ENCODE measurements at places on chromosomes 7 and 10. TPM values are rescaled to one million over a fixed set of nuclear protein-coding genes. Genes with fewer than 3 reads are reported as not detected.

DNA sequence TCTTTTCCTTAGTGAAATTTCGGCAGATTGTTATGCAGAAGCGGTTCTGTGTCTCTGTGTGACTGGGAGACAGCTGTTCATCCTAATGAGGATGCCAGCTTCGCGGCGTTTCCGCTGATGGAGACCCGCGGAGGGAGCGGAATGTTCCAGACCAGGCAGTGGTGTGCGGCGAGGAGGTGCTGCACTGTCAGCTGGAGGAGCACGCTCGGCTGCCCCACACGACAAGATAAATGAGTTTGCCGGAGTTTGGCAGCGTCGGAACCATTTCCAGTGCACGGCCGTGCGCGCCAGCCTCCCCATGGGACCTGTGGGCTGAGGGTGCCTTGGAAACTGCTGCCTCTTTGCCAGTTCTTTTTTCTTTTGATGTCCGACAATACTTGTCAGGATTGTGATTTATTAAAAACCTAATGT lies 64.6 kb downstream of the WDR37 start:
- no peak overlapping the region for H3K4me3 ChIP-seq
- peaks cover 58% of the 10 kb centered on the region for H3K4me1 ChIP-seq
- H3K27me3 ChIP-seq: no peaks in the 10 kb centered on the region
- peaks cover 18% of the 10 kb centered on the region for H3K36me3 ChIP-seq
- H3K27ac ChIP-seq: no peak overlapping the region
- no peak for DNase-seq

OR6B1 gene
- not detected for total RNA-seq

TDRD1 gene
- 0.11 TPM for total RNA-seq

- H3K4me3 ChIP-seq: no peak overlapping the region
- no peaks in the 10 kb centered on the region for H3K4me1 ChIP-seq
- no peak for DNase-seq
- H3K27ac ChIP-seq: no peak overlapping the region
- H3K36me3 ChIP-seq: no peaks in the 10 kb centered on the region
Measured at GRCh38 chr7:114531326-114531725, 116.7 kb downstream of the FOXP2 start.

DNA sequence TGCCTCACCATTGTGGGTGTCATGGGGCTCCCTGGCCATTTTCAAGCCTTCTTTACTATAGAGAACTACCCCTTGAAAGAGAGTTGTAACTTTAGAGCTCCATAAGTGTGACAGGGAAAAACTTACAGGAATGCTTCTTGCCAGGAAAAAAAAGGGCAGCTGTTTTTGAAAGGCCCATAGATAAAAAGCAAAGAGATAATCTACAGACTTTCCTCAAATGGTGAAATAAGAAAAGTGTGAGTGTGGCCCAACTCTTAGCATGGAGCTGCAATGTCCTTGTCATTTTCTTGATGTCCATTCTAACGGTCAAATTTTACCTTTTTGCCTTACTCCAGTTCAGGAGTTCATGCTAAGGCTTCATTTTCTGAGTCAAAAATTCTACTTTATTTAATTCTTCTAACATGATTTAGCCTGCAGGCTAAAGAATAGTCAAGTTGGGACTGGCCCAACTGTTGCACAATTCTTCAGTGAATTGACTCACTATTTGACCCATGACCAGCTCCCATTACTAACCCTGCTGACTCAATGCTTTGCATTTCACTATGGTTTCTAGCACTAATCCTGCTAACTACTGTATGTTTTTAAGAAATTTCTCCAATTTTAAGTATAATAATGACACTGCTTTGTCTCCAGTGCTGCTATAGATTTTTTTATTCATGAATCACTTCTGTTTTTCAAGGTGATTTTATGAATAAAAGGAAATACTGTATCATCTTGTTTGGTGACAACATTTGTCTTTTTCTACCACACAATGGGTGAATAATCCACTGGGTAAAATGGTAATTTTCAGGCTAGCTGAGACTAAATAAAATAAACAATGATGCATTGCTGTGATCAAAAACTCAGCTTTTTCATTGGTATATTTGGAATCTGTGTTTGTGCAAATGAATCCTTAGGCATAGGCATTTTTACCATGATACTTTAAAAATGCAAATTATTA lies 41.4 kb upstream of the SGCE start:
- H3K27ac ChIP-seq: no peak overlapping the region
- no peaks in the 10 kb centered on the region for H3K4me1 ChIP-seq
- H3K4me3 ChIP-seq: no peak overlapping the region
- no peak for DNase-seq
- no peaks in the 10 kb centered on the region for H3K36me3 ChIP-seq

GRCh38 chr7:17408245-17408903 lies 109.9 kb downstream of the AHR start:
- H3K27me3 ChIP-seq: peaks cover 3% of the 10 kb centered on the region
- no peak for DNase-seq
- no peak overlapping the region for H3K4me3 ChIP-seq
- no peaks in the 10 kb centered on the region for H3K4me1 ChIP-seq
- no peak overlapping the region for H3K27ac ChIP-seq

- peak; percentile 47 for DNase-seq
- H3K4me1 ChIP-seq: peaks cover 20% of the 10 kb centered on the region
- peak overlapping the region; percentile 49 for H3K27ac ChIP-seq
- no peaks in the 10 kb centered on the region for H3K36me3 ChIP-seq
Measured at GRCh38 chr7:80135309-80136104, 876 bp downstream of the GNAI1 start.

GRCh38 chr7:16993543-16993942 lies 111.8 kb upstream of the AGR3 start:
- no peak for DNase-seq
- no peak overlapping the region for H3K4me3 ChIP-seq
- H3K27me3 ChIP-seq: peaks cover 2% of the 10 kb centered on the region

DNA sequence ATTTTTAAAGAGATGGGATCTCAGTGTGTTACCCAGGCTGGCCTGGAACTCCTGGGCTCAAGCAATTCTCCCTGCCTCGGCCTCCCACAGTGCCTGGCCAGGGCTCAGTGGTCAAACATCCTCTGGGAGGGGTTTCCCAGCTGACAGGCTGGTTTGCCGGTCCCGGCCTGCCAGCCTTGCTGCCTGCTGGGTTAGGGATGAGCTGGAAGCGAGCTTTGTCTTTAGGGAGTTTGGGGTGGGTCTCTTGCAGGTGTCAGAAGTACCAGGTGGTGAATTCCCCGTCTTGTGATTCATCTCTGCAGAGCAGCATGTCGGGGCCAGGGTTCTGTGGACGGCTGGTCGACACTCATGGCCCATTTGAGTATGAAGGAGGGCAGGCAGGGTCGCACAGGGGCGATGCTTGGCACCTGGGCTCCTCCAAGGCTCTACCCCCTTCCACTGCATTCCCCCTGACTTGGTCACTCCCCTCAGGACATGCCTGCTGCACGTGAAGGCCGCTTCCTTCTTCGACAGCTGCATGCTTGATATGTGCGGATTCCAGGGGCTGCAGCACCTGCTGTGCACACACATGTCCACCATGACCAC lies 30.3 kb downstream of the ZAN start:
- no peak overlapping the region for H3K4me3 ChIP-seq
- H3K27ac ChIP-seq: no peak overlapping the region
- no peak for DNase-seq
- H3K4me1 ChIP-seq: no peaks in the 10 kb centered on the region

DNA sequence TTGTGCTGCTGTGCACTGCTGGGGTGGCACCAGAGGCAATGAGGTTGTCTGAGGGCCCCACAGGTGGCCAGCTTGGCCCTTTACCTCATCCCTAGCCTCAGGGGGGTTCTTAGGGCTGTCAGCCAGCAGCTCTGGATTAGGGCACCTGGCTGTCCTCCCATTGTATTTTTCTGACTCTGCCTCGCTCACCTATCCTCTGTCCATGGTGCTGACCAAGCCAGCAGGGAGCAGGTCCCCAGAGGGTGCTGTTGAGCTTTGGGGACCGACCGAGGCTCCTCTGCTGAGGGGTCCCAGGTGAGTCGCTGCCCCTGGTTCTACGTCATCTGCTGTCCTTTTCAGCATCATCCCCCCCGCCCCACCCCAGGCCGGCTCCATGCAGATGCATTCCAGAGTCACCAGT lies 32.1 kb upstream of the ZNF735 start:
- no peak overlapping the region for H3K27ac ChIP-seq
- H3K4me1 ChIP-seq: no peaks in the 10 kb centered on the region
- no peak for DNase-seq
- H3K4me3 ChIP-seq: no peak overlapping the region

GRCh38 chr7:158591944-158592343 lies 4.3 kb upstream of the PTPRN2 start:
- no peak overlapping the region for H3K4me3 ChIP-seq
- no peak overlapping the region for H3K27ac ChIP-seq
- H3K36me3 ChIP-seq: no peaks in the 10 kb centered on the region
- H3K4me1 ChIP-seq: no peaks in the 10 kb centered on the region

DNA sequence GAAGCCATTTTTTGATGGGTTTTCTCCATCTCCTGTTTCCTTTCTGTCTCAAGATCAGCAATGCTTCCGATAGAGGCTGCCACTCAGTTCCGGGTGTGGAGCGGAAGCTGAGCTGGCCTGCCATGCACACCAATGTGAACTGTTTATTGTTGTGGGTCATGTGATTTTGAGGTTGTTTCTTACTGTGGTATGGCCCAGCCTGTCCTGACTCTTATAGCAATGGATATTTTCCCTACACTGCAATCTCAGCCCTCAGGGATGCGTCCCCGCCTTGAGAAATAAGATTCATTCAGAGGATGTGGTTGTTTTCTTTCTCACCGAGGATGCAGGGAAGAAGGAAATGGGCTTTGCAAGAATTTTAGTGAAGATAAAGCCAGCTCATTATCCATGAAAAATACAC lies 134.7 kb downstream of the PFKFB3 start:
- H3K4me3 ChIP-seq: no peak overlapping the region
- H3K4me1 ChIP-seq: peaks cover 2% of the 10 kb centered on the region
- H3K36me3 ChIP-seq: no peaks in the 10 kb centered on the region
- no peaks in the 10 kb centered on the region for H3K27me3 ChIP-seq
- no peak for DNase-seq

WDR91 gene
- 39.0 TPM for total RNA-seq

GRCh38 chr10:99756159-99756558 lies 24.1 kb downstream of the CUTC start:
- H3K27me3 ChIP-seq: no peaks in the 10 kb centered on the region
- H3K4me3 ChIP-seq: no peak overlapping the region
- H3K27ac ChIP-seq: no peak overlapping the region
- H3K4me1 ChIP-seq: no peaks in the 10 kb centered on the region
- no peak for DNase-seq
- H3K36me3 ChIP-seq: peaks cover 38% of the 10 kb centered on the region

DNA sequence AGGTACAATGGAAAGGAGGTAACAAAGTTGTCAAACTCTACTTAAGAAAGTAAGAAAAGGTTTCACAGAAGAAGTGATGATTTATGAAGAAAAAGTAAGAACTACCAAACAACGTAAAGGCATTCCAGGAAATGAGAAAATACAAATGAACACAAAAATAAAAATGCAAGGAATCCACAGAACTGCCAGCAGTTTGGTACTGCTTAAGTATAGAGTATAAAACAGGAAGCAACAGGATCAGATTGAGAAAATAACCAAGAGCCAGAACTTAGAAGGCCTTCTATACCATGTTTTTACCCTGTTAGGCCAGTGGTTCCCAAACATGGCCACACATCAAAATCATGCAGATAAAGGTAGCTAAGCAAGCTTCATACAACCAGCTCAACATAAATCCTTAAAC lies 9.2 kb downstream of the NDUFA5 start:
- H3K4me3 ChIP-seq: no peak overlapping the region
- peak overlapping the region; percentile 45 for H3K27ac ChIP-seq
- peaks cover 46% of the 10 kb centered on the region for H3K4me1 ChIP-seq
- peaks cover 71% of the 10 kb centered on the region for H3K36me3 ChIP-seq
- no peak for DNase-seq

GRCh38 chr7:111919631-111920179 lies 286.5 kb downstream of the DOCK4 start:
- no peak overlapping the region for H3K4me3 ChIP-seq
- DNase-seq: no peak
- peaks cover 4% of the 10 kb centered on the region for H3K27me3 ChIP-seq
- H3K27ac ChIP-seq: no peak overlapping the region
- no peaks in the 10 kb centered on the region for H3K36me3 ChIP-seq

DNA sequence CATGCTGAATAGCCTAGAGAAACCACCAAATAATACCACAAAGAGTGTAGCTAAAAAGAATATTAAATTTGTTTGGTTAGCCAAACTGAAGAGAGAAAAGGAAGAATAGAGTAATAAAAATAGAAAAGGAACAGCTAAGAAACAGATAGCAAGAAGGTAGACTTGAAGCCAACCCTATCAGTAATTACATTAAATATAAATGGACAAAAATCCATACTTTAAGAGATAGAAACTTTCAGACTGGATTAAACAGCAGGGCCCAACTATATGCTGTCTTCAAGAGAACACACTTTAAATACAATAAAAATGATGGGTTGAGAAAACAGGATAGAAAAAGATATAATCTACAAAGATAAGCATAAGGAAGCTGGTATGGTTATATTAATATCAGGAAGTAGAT lies 31.2 kb downstream of the IL2RA start:
- DNase-seq: no peak
- no peak overlapping the region for H3K4me3 ChIP-seq
- H3K36me3 ChIP-seq: peaks cover 3% of the 10 kb centered on the region

DNA sequence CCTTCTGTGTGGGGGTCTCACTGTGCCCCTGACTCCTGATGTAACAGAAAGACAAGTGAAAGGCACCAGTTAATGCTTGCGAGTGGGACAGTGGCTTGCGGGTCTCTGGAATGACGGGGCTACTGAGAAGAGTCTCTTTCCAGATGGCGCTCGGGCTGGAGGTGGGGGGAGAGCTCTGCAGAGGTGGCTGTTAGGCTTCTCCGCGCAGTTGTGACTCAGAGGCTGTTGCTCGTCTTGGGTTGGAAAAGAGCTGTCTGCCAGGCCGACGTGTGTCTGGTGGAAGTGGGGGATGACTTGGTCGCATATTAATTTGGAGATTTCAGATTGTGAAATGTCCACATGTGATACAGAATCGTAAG lies 27.9 kb upstream of the SH2B2 start:
- H3K4me1 ChIP-seq: no peaks in the 10 kb centered on the region
- no peaks in the 10 kb centered on the region for H3K27me3 ChIP-seq
- no peak for DNase-seq
- H3K4me3 ChIP-seq: no peak overlapping the region
- H3K27ac ChIP-seq: no peak overlapping the region

- H3K27me3 ChIP-seq: peaks cover 6% of the 10 kb centered on the region
- DNase-seq: no peak
- no peaks in the 10 kb centered on the region for H3K4me1 ChIP-seq
- H3K27ac ChIP-seq: no peak overlapping the region
Measured at GRCh38 chr10:24444337-24444736, 235.4 kb downstream of the KIAA1217 start.

DNA sequence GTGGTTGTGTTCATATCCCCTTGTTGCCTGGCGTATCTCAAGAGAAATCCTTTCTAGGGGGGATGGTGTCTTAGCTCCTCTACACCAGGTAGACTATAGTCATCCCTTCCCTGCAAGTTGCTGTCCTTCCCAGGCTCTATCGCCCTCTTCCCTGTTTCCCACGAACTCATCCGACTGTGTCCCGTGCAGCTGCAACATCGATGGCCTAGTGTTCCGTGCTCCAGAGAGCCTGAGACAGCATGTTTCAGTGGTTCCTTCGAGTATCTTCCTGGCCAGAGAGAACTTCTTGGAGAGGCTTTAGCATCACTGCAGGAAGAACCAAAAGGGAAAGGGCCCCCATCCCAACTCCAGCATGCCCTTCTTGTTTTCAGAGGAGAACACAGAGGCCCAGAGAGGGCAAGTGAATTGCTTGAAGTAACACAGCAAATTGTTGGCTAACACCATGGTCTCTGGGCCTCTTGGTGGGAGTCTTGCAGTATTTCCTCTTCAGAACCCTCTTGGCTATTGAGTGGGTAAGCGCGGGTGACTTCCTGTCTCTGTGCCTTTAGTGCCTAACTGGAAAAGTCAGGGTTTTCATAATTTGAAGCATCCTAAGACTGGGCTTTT lies 162.9 kb downstream of the RGS10 start:
- no peaks in the 10 kb centered on the region for H3K27me3 ChIP-seq
- no peak for DNase-seq
- H3K4me3 ChIP-seq: no peak overlapping the region
- H3K27ac ChIP-seq: peak overlapping the region; percentile 52
- H3K4me1 ChIP-seq: peaks cover 38% of the 10 kb centered on the region
